Posterior cingulate gyrus (tissue), 11 donors: ENCODE measurements at places on chromosomes 2 and 18.

DNA sequence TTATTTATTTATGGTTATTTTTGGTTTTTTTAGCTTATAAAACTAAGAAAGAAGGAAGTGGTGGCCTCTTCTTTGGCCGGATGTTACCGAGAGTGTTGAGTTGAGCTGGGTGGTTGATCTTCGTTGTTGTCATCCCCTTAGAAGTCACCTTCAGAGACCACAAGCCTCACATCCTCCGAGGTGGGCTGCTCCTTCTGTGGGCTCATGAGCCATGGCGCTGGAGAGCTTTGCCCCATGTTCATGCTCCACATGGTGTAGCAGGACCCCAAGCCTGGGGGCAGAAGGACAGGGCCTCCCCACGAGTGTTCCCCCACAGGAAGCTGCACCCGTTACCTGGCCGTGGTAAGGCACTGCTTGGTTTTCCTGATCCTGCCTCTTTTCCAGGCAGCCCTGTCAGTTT is 23.4 kb downstream of the SNTG2 start:
- no peak for DNase-seq

DNA sequence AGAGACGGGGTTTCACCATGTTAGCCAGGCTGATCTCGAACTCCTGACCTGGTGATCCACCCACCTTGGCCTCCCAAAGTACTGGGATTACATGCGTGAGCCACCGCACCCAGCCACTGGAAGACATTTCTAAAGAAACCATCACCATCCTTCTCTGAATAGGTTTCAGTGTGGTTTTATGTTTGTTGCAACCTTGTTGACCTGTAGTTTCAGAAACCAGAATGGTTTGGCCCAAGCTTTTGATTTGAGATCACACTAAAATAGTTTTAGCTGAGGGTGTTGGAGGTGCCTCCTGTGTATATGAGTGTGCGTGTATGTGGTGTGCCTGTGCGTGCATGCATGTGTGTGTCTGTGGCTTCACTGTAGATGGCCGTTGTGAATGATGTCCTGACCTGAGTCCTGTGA is 26.2 kb downstream of the INPP4A start:
- DNase-seq: no peak

DNA sequence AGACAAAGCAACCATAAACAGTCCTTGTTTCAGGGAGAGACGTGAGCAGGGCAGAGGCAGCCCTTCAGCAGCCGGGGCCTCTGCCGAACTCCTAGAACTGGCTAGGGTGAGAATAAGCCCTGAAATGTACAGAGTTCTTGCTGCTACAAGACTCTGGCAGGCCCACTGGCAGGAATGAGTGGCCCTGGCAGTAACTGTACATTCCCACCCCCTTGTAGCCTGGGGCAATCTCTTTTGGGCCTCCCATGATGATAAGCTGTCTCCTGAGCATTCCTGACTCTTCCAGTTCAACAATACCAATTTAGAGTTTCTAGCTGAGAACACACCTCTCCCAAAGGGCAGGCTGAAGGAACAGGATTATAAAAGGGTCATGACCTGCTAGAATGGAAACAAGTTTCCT is 54.3 kb downstream of the HAUS1 start:
- DNase-seq: no peak

GRCh38 chr18:73352546-73352945 is 484.8 kb upstream of the NETO1 start:
- DNase-seq: no peak

- DNase-seq: peak; percentile 31
Observed at GRCh38 chr18:12946549-12947284, 1.1 kb upstream of the SEH1L start.

GRCh38 chr18:903701-904100 is 970 bp upstream of the ADCYAP1 start:
- peak; percentile 87 for DNase-seq

DNA sequence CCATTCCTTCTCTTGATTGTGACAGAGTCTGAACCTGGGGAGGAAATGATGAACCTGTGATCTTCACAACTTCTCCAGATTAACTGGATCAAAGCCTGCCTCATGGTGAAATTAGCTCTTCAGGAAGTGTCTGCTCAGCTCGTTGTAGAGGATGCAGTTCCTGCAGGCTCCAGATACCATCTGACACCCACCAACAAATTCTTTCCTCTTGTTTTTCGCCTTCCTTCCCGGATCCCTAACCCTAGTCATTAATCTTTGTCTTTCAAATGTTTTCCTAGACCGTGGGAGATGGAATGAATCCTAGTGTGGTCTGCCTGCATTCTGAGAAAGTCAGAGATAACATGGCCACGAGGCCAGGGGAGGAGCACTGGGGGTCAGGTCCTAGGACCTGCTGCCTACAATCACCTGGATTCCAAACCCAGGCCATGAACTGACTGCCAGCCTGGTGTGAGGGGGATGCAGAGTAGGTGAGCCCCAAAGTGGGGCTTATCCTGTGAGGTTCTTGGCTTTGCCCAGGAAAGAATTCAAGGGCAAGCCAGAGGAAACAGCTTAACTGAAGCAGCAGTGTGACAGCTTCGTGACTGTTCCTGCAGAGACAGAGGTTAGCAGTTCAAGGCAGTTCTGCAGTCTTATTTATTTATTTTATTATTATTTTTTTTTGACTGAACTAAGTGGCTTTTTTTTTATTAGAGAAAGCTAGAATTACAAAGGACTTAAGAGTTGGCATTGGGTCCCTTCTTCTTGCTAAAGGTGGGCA is 67.8 kb downstream of the DIPK1C start:
- no peak for DNase-seq

GRCh38 chr2:206232287-206233035 is 42.0 kb upstream of the ZDBF2 start:
- no peak for DNase-seq

DNA sequence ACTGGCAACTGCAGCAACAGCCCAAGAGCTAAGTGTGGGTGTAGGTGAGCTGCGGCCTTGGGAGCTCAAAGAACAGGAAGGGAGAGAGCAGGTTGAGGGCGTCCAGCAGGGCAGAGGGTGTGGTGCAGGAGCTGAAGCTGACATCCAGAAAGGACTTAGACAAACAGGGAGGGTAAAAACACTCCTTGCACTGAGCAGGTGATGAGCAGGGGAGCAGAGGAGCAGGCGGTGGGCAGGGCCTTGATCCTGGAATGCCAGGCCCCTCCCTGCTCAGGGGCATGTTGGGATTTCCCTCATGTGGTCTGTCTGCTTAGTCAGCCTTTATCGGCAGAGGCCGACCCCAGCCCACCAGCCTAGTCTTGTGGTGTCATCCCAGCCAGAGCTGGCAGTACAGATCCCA is 63.6 kb downstream of the VSNL1 start:
- DNase-seq: no peak

- DNase-seq: no peak
Observed at GRCh38 chr2:219230059-219230540, 494 bp downstream of the ANKZF1 start.

- DNase-seq: no peak
Observed at GRCh38 chr2:131103165-131103564, 2.0 kb upstream of the PLEKHB2 start.

DNA sequence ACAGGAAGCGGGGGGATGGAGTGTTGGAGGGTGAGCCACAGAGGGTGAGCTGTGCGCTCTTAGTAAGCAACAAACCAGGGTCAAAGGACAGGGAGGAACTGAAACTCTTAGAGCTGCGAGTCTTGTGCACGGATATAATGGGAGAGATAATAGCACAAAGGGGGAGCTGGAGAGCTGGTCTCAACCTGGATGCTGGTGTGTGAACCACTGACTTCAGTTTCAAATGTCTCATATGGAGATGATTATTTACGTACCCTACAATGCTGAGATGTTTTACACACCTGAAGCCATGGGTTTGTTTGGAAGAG is 35.9 kb downstream of the PTGR3 start:
- DNase-seq: no peak

DNA sequence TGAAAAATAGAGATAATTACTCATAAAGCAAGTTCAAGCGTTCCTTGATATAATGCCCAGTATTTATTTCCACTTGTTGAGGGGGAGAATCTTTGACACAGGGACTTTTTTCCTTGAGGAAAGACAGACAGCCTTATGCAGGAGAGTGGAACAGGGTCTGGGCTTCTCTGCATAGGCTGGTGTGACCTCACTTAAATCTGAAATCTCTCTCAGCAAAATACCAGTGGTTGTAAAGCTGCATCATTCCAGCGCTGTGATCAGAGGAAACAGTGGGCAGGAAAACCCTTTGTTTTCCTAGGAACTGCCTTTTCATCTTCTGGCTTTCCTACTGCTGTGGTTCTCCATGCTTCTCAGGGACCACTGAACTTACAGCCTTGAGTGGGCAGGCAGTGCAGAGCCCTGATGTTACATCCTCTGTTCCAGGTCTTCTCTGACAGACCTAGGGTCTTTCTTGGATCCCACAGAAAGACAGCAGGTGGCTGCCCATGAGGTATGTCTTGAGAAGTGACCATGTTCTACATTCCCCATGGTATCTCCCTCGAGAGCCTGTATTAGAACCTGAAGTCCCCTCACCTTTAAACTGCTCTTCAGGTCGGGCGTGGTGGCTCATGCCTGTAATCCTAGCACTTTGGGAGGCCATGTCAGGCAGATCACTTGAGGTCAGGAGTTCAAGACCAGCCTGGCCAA is 17.6 kb upstream of the MAP4K4 start:
- DNase-seq: no peak

DNA sequence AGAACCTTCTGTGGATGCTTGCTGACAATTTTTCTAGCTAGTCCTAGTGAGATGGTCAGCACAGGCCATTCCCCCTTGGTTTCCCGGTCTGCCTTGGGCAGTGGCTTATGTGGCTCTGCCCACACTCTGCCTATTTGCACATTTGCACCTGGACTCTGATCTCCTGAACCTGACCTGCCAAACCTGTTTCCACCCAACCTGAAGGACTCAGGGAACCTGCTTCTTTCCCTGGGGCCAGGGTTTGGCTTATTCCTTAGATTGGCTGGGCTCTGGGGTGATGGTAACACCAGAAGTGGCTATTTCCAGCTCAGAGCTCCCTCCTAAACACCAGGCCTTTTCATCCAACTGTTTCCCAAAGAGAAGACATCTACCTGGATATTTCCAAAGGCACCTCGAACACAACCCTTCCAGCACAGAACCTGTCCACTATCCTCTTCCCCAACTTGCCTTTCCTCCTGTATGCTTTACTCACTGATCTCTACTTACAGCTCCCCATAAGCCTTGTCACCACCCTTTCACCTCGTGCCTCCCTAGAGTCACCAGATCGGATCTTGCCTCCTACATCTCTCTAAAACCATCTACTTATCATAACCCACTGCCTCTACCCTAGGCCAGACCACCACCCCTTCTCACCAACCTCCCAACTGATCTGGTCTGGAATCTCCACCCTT is 5.8 kb upstream of the MTA3 start:
- DNase-seq: no peak

DNA sequence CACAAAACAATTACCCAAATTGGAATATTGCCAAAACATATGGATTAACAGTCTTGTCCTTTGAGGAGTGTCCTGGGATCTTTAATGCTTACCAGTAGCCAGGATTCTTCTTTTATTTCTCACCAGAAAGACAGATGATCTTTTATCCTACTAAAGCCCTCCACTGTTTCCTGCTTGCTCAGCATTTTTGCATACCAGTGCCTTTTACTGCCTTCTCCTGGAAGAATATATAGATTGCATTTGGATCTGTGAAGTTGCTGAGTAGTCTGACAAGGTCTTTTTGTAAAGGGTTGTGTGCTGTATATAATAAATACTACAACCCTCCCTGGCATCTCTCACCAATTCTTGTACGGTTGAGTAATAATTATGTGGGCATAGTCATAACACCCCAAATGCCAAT is 652.2 kb downstream of the LRRTM4 start:
- DNase-seq: no peak

- no peak for DNase-seq
Observed at GRCh38 chr2:37831081-37831780, 93.9 kb upstream of the RMDN2 start.

GRCh38 chr18:62952807-62953206 is 237.5 kb downstream of the PHLPP1 start:
- DNase-seq: no peak

DNA sequence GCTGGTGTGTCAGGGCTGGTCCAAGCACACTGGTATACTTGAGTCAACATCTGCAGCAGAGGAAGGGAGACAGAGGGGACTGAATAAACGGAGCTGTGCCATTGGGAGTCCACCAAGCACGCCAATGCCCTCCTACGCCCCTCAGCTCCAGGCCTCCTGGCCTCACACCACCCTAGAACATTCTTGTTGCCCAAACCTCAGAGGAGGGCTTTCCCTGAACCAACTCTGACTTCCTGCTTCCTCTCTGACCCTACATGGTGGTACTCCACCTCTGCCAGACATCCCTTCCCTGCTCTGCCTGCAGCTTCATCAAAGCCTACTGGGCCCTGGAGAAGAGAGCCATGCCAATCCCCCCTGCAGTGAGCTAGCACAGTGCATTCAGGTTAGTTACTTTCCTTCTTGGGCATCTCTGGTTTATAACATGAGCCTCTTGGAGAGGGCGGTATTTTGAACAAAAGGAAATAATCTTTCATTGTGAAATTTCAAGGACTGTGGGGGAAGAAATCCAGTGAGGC is 54.4 kb downstream of the ZBTB7C start:
- no peak for DNase-seq

GRCh38 chr2:108994178-108994577 is 5.2 kb upstream of the EDAR start:
- no peak for DNase-seq

DNA sequence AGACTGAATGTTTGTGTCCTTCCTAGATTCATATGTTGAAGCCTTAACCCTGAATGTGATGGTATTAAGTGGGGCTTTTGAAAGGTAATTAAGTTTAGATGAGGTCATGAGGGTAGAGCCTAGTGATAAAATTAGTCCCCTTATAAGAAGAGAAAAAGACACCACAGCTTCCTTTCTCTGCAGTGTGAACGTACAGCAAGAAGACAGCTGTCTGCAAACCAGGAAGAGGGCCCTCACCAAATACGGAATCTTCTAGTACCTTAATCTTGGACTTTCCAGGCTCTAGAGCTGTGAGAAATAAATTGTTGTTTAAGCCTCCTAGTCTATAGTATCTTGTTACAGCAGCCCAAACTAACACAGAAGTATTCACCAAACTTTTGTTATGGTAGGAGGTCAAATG is 57.1 kb upstream of the CYTIP start:
- no peak for DNase-seq

- DNase-seq: no peak
Observed at GRCh38 chr2:154827286-154827685, 128.8 kb downstream of the KCNJ3 start.

- no peak for DNase-seq
Observed at GRCh38 chr2:231030725-231031124, 6.6 kb upstream of the C2orf72 start.
